Suprapubic skin (tissue), 4 donors: ENCODE measurements at places on chromosomes 6 and 20.

DNA sequence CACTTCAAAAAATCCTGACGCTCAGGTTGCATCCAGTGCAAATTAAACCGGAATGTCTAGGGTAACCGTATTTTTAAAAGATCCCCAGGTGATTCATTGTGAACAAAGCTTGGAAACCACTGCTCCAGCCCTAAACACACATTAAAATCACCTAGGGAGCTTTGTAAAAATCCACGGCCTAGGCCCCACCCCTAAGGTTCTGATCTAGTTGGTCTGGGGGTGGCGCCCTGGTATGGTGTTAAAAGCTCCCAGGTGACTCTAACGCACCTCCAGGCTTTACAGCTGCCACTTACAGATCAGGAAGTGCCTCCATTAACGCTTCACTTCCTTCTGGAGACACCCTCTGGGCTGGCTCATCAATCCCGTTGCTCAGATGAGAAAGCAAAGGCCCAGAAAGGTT is 92.2 kb downstream of the GRM4 start:
- no peak for DNase-seq

GRCh38 chr6:104505838-104506237 is 353.9 kb downstream of the HACE1 start:
- DNase-seq, result no peak

DNA sequence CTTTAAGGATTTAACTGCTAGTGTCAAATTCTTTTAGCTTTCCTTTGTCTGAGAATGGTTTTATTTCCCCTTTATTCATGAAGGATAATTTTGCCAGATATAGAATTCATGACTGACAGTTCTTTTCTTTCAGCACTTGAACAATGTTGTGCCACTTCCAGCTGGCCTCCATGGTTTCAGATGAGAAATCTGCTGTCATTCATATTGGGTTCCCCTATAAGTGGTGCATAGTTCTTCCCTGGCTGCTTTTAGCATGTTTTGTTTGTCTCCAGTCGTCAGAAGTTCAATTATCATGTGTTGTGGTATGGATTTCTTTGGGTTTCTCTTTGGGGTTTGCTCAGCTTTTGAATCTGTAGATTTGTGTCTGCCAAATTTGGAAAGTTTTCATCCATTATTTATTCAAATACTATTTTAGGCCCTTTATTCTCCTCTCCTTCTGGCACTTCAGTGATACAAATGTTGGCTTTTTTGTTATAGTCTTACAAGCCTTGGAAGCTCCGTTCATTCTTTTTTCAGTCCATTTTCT is 76.3 kb upstream of the TGM3 start:
- no peak for DNase-seq

DNA sequence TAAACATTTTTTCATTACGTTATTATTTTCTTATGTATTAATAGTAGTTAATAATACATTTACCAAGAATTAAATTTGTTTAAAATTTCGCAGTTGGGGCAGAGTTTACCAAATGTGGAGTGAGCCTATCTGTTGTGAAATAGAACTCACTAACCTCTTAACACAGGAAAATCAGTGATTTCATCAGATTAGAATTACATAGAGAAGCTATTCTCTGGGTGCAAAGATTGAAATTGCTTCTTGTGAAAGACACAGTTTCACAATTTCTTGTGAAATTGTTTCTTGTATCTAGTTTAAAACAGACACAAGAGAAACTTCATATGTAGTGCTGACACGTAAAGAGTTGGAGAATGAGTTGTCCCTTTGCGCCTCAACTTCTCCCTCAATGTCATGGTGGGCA is 69.4 kb upstream of the PRL start:
- DNase-seq, result no peak

GRCh38 chr6:30091577-30092381 is 16.2 kb upstream of the RNF39 start:
- no peak for DNase-seq

DNA sequence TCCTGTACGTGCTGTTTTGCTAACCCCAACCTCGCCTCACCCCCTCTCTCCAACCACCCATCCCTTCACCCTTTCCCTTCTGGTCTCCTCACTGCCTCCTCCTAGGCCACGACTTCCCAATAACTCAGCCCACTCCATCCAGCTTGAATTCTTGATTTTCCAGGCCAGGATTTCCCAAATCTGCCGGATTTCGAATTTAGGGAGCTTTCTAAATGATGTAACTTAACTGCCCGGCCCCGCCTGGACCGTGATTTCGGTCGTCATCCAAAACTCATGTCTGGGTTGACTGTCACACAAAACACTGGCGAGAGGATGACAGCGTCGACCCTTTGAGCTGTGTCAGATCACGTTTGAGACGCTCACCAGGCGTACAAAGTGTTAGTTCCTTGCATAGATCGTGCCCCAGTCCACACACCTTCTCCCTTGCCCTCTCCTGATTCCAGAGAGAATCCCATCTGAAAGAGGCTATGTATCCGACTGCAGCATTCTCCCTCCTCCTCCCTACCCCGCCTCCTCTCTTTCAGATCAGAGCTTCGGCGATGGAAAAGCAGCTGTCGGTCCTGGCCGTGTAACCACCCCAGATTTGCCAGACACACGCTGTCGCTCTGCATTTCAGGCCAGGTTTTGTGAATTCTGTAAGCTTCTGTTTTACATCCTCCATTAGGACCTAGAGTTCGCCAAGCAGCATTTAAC is 168.2 kb downstream of the GPX5 start:
- DNase-seq, result no peak

DNA sequence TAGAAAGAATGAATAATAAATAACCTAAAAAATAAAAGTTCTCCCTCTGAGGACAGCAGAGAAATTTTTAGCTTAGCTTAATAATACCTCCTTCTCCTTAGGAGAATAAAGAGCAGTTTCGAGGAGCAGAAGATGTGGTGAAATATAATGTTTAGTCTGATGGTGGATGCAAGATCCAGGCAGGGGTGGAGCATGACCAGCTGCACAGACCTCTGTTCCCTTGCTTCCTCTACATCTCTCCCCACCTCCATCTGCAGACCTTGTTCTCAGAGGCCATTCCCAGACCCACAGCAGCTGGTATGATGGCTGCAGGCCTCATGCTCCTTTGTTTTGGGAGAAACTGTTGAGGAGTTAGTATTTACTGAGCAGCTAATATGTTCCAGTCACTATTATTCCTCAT is 1.5 kb downstream of the BTN3A2 start:
- DNase-seq, result no peak

DNA sequence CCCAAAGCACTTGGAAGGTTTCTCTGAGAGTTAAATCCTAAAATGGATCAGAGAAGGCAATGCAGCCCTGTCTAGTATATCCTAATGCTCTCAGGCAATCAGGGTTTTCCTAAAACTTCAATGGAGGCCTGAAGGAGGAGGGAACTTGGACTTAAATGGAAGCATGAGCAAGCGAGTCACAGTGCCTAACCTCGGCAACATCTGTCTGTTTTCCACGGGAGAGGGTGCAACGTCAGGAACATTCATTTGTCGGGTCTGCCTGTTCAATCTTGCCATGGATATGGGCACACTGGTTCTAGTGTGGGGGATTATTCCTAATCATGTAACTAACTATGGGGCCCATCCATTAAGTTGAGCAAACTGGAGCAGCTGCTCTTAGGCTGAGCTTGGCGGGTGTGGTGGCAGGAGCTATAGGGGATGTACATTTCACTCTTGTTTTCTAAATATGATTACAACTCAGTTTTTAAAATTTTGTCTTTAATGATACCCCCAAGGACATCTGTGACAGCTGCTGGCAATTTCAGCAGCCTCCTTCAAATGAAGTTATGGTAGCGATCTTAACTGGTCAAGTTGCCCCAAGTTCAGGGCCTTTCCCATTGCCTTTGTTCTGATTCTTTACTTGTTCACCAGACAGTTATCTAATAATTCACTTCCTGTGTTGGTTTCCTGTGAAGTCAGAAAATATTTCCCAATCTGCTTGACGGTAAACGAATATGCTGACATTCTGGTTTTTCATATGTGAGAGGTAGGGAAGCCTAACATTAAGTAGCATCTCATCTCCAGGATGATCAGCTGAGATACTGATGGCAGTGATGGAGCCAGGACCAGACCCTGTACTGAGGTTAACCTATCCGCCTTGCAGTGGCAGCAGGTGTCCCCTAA is 21.6 kb downstream of the DSE start:
- no peak for DNase-seq

DNA sequence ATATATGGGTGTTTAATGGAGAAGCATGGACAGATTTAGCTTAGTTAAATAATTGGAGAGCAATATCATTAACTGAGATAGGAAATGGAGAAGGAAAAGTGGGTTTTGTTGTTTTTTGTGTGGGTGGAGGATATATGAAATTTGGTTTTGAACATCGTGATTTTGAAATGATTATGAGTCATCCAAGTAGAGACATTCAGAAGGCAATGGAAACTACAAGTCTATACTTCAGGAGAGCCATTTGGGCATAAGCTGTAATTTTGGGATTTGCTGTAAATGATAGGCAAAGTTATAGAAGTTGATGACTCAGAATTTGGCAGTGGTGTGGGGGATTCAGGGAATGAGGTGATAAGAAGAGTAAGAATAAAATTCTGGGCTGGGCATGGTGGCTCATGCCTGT is 27.4 kb upstream of the FAM135A start:
- no peak for DNase-seq

DNA sequence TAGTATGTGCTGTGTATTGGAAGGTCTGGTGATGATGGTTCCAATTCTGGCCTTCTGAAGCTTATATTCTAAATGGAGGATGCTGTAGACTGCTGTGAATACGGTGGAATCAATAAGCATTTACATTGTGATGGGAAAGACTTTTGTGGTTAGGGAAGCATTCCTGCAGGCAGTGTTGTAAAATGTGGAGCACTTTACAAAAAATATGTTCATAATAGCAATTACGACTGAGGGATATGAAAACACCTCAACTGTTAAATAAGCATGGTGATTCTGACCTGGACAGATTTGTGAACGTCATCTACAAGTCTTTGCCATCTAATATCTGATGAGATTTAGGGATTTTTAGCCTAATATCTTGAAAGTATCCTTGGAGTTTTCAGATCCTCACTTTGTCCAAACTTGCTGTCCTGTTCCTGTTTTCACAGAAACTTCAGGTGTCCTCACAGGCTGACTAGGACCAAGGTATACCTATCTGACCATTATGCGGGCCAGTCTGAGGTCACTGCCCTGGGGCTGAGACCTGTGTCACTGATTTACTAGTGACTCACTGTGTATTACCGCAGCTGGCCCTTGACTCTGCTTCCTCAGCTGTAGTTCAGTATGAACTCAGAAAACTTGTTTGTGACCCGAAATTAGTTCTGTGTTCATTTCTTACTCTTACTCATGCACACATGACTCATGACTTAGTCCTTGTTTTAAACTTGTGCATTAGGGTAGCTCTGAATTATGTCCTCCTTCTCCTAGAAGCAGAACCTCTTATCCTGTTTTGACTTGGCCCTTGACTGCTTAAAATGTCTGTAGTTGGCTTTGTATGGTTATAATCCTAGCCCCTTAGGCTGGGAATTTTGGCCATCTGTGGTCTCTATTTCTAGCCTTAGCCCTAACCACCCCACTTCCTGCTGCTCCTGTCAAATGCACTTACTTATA is 343.0 kb downstream of the CDKAL1 start:
- DNase-seq, result peak; percentile 64

GRCh38 chr6:107655864-107656263 is 165.9 kb downstream of the SOBP start:
- no peak for DNase-seq

DNA sequence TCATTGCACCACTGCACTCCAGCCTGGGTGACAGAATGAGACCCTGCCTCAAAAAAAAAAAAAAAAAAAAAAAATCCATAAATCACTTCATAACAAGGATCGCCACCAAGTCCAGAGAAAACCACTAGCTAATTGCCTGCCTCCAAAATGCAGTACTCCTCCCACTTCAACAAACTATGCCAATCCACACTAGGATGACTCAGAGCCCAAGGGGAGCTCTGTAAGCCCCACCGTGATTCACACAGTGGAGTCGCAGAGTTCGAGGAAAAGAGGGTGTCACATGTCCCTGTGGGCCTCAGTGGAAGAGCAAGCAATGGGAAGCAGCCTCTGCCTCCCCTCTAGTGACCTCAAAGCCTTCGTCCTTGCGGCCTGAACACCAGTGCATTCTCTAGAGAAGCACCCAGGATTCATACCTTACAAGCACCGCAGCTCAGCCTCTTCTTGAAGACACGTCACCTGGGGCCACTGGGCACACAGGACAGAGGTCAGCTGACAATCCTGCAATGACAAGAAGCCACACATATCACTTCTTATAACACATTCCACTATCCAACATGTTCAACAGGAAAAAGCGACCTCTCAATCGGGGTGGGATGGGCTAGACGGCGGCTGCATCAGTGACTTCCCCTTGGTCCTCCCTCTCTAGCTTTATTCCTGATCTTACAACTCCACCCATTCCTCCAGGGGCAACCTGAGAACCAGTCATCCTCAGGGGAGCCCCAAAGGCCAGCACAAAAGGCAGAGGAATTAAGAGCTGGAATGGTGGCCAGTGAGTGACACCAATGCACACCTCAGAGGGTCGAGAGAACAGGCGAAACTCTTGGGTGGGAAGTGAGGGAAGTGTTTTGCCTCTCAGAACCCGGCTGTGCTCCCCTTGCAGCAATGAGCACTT is 8.9 kb downstream of the SNHG17 start:
- no peak for DNase-seq

GRCh38 chr6:46411456-46412197 is 79.6 kb downstream of the RCAN2 start:
- DNase-seq, result no peak

- DNase-seq, result no peak
Measured at GRCh38 chr20:17868151-17868550, 100.4 kb downstream of the SNX5 start.

GRCh38 chr6:30828027-30828962 is 56.0 kb upstream of the DDR1 start:
- peak; percentile 93 for DNase-seq

GRCh38 chr6:36337814-36338213 is 1.1 kb upstream of the BNIP5 start:
- DNase-seq, result no peak

DNA sequence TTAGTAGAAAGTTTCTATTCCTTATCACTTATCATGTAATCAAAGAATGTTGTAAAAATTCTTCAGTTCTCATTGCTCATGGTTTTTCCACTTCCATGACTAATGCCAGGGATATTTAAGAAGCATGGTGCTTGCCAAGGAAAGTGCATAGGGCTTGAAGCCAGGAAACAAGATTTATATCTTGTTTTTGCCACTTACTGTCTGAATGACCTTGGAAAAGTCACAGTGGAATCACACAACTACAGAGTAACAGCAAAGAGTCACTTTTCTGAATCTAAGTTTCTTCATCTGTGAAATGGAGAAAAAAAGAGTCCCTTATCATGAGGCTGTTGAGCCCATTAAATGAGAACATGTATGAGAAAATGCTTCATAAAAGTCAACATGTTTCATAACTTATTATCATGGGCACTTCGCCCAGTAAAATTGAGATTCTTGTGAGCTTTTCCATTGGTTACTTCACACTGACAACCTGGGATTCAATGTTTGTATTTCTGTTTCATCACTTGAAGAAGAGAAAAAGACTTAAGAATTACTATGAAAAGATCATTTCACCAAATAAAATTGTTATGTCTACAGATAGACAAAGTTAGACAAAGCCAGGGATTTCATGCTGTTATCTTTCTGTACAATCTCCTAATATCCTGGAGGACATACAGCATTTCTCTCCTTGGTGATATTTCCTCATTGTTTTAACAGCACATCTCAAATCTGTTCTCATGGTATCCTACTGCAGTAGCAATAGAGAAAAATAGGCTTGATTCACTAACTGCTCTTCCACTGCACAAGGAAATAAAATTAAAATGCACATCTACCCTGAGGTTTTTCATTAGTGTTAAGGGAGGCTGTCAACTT is 7.6 kb upstream of the BMP5 start:
- DNase-seq, result no peak

- DNase-seq, result no peak
Measured at GRCh38 chr20:25040438-25040831, 17.5 kb downstream of the ACSS1 start.

- DNase-seq, result no peak
Measured at GRCh38 chr20:4836935-4837334, 115.2 kb downstream of the PRND start.
